Stimulated activated CD8-positive, alpha-beta memory T cell treated with anti-CD3 and anti-CD28 coated beads, Interleukin-4, amount 100 ng/mL, for 48 hours (primary cell): ENCODE measurements at places on chromosomes 4 and X.

- no peak for DNase-seq
Observed at GRCh38 chr4:101033986-101034385, 313.3 kb downstream of the PPP3CA start.

DNA sequence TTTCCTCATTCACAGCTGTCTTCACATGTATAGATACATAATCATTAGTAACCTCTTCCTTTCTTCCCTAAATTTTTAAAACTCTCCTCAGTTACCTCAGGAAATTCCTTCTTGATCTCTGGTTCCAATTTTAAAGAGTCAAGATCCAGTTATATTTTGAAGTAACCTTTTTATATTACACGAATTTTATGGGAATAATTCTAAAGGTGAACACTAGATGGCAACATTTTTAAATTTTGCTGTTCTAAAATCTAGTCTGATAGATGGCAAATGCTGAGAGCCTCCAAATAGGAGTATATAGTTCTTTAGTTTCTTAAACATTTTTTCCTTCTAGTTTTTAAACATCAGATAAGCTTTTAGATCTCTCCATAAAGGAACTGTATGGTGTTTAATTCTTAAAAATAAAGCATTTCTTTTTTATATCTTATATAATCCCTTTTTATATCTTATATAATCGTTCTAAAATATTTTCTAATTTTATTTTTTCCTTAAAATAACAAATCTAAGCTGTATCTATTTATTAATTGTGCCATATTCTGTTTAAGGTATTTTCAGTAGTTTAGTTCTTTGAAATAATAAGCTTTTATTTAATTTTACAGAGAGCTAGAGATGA is 37.9 kb upstream of the PAPSS1 start:
- DNase-seq = no peak

GRCh38 chr4:146389561-146389960 is 132.2 kb downstream of the SLC10A7 start:
- DNase-seq = no peak

DNA sequence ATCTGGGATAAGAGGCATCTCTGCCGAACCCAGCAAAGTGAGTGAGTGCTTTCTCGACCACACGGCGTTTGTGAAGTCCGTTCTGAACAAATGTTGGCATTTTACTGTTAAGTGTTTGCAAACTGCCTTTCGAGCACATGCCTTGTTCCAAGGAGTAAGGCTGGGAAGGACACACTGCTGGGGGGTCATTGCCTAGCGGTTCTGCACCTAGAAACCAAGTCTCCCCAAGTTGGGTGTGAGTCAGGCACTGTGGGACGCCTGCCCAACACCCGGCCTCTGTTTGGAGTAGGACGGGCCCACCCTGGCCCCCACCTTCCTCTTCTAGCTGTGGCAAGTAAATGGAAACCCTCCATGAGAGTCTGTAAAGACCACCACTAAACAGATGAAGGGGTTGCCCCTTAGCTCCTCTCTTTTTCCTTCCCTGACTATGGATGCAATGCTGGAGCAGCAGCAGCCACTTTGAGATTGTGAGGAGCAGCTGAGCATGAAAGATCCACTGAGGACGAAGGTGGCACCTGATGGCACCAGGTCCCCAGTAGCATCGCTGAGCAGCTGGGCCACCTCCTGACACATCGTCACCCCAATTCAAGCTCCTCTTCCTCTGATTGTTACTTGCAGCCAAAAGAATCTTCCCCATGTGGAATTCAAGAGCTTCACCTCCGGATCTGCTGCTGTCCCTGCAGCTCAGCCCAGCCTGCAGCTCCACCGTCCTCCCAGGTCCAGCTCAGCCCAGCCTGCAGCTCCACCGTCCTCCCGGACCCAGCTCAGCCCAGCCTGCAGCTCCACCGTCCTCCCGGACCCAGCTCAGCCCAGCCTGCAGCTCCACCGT is 6.3 kb downstream of the CPLX1 start:
- DNase-seq = no peak

DNA sequence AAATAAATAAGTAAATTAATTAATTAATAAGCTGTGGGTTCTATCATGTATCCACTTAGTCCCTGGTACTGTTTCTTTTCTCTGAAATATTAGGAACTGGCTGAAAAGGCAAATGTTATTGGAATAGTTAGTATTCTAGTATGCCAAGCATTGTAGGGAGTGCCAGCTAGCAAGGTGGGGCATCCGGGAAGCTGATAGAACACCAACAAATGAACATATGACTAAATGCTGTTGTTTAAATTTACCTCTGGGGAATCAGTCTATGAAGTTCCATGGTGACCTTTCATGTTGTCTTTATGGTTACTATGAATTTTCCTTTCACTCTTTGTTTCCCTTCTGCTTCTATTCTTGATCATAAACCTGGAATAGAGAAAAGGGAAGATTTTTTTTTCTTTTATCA is 32.7 kb downstream of the NUDT6 start:
- no peak for DNase-seq
